ENCODE measurements at places on chromosomes 5 and 9.

DNA sequence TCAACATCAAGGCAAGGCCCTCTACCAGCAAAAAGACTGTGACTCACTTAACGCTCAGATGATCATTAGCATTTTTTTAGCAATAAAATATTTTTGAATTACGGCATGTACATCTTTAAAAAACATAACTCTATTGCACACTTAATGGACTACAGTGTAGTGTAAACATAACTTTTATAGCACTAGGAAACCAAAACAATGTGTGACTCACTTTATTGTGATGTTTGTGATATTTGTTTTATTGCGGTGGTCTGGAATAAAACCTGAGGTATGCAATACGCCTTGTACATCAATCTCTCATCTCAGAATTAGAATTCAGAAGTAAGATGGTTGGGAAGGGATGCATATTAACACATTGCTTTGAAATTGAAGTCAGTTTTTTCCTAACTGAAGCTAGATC, 106.9 kb upstream of the PTCH1 start:
- no peak for DNase-seq

GRCh38 chr9:88169700-88170099, 31.4 kb upstream of the SPATA31C2 start:
- no peak for DNase-seq

DNA sequence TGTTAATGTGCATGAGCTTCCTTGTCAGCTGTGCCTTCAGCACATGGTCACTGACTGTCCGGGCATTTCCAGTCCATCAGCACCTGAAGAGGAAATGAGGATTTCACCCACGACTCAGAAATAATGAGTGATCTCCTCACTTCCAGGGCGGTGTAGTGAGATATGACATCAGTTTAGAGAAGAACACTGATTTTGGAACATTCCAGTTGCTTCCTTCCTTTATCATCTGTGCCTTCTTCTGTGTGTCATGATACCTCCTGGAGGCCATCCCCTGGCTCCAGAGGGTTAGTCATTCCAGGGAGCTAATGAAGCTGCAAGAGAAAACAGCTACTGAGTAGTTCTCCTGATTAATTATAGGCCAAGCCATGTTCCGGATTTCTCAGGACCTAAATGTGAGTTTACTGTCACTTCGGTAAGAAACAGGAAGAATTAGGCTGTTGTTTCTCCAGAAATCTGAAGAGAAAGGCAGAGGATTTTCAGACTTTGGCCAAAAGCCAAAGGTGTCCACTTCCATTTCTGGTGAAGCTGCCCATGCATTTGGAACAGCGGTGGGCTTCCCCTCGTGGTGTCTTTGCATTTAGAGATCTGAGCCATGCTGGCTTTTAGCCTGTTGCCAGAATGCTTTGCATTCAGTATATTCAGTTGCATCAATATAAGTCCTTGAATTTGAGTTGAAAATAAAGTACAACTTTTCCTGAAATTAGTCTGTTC, 161.3 kb upstream of the OTULINL start:
- DNase-seq, result no peak

DNA sequence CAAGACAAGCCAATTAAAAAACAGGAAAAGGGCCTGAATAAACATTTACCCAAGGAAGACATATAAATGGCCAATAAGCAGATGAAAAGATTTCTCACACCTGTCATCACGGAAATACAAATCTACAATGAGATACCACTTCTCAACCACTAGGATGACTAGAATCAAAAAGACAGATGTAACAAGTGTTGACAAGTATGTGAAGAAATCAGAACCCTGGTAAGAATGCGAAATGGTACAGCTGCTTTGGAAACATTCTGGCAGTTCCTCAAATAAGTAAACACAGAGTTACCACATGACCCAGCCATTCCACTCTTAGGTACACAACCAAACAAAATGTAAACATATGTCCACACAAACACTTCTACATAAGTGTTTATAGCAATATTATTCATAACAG, 32.5 kb downstream of the LEAP2 start:
- DNase-seq, result no peak

GRCh38 chr5:109911731-109912130, 222.0 kb downstream of the MAN2A1 start:
- no peak for DNase-seq

- no peak for DNase-seq
These were observed 17.5 kb upstream of the ROPN1L start for GRCh38 chr5:10424124-10424731.

- no peak for DNase-seq
These were observed 93.4 kb downstream of the PIP5K1B start for GRCh38 chr9:68798423-68798822.

DNA sequence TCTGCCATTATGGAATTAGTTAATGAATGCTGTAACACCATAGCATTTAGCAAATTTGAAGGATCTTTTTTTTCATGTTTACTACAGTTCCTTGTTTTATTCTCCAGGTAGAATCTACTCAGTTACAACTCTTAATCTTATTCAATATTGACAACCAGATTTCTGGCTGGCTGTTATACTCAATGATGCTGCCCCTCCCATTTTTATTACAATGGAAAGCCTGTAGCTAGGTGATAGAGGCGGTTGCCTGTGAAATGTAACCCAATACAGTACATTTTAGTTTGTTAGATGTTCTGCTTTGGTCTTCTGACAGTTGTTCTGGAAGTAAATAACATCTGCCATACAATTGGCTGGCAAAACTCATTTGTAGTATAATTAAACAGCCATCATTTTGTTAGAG, 294.2 kb downstream of the DMRTA1 start:
- DNase-seq, result no peak

GRCh38 chr9:88537761-88538091, 2.7 kb downstream of the NXNL2 start:
- no peak for DNase-seq

GRCh38 chr9:99327667-99328066, 105.6 kb downstream of the SEC61B start:
- DNase-seq, result no peak

DNA sequence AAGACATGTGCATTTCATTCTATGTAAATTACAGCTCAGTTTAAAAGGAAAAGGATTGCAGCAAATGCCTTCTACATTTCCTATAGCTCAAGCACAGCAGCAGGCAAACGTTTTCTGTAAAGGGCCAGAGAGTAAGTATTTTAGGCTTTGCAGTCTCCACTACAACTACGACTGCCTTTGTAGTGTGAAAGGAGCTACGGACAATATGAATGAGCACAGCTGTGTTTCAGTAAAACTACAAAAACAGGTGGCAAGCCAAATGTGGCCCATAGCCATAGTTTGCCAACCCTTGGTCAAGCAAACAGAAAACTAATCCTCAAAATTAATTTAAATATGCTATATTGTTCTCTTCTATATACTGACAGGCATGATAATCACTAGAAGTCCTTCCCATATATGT, 7.2 kb downstream of the PTBP3 start:
- no peak for DNase-seq

DNA sequence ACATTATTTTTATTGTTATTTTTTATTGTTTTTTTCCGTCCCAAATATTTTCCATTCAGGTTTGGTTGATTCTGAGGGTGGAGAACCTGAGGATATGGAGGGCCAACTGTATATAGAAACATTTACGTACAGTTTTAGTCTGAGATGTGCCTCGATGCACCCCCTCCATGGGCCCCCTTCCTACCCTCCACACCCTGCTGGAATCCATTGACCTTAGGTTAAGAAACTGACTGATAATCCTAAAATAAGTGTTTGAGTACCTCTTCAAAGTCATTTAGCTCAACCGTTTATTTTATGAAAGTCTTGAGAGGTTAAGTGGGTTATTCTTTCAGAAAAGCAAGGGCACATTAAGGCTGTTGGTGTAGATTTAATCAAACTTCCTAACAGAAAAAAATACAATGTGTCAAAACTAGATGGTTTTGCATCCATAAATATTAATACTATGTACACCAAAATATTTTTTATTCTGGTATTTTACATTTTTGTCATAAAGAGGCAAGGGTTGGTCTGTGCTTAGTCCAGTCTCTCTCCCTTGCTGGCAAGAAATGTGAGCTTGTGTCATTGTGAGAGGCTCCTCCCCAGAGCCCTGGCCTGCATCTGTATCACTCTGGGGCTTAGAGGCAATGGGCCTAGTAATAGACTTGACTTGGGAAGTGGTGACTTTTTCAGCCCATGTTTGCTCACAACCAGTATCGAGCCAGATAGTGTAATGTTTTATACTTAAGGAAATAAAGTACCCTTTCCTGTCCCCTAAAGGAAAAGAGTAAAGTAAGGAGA, 15.7 kb downstream of the MTRR start:
- no peak for DNase-seq

- no peak for DNase-seq
These were observed 33.3 kb upstream of the RAD23B start for GRCh38 chr9:107249665-107250285.

GRCh38 chr9:5452286-5452609, 1.9 kb downstream of the CD274 start:
- no peak for DNase-seq

DNA sequence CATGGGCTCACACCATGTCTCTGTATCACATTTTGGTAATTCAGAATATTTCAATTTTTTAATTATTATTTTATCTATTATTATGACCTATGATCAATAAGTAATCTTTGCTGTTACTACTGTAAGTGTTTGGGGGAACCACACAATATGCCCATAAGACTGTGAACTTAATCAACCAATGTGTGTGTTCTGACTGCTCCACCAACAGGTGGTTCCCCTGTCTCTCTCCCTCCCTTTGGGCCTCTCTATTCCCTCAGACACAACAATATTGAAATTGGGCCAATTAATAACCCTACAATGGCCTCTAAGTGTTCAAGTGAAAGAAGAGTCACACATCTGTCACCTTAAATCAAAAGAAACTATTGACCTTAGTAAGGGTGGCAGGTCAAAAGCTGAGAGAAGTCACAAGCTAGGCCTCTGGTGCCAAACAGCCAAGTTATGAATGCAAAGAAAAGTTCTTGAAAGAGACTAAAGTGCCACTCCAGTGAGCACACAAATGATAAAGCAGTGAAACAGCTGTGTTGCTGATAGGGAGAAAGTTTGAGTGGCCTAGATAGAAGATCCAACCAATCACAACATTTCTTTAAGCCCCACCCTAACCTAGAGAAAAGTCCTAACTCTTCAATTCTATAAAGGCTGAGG, 88.7 kb downstream of the DEPDC1B start:
- DNase-seq, result no peak

DNA sequence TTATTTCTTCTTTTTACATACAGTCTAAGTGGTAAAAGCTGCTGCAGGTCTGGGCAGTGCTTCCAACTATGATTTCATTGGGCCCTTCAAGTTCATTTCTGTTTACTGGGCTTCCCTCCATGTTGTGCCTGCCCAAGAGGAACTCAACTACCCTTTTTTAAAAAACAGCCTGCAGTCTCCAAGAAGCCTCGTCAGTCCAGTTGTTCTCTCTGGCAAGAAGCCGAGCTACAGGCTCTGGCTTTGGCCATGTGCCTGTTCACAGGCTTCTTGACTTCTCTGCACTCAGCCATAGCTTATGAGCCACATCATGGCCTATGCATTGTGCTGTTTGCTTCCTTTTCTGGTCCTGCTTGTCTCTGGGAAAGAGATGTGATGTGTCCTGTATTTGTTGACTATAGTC, 119.7 kb upstream of the PJA2 start:
- no peak for DNase-seq

DNA sequence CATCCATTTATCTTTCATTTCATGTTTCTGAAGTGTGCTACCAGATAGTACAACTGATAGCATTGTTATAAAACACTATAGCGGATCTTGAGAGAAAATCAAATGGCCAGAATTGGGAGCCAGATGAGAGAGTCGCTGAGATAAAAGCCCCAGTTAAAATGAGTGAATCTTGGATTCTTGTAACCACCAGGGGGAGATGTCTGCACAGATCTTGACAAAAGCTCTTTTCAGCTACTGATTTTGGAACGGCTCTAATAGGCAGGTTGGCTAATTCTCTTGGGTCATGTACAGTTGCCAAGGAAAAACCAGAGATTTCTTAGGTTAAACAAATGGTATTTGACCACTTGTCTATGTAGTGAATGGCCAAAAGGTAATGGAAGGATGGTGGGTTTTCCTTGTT, 21.7 kb downstream of the F2RL2 start:
- DNase-seq, result no peak

GRCh38 chr5:112604732-112605630, 132.7 kb upstream of the APC start:
- no peak for DNase-seq

- no peak for DNase-seq
These were observed 25.0 kb upstream of the OCLN start for GRCh38 chr5:69467442-69468225.

DNA sequence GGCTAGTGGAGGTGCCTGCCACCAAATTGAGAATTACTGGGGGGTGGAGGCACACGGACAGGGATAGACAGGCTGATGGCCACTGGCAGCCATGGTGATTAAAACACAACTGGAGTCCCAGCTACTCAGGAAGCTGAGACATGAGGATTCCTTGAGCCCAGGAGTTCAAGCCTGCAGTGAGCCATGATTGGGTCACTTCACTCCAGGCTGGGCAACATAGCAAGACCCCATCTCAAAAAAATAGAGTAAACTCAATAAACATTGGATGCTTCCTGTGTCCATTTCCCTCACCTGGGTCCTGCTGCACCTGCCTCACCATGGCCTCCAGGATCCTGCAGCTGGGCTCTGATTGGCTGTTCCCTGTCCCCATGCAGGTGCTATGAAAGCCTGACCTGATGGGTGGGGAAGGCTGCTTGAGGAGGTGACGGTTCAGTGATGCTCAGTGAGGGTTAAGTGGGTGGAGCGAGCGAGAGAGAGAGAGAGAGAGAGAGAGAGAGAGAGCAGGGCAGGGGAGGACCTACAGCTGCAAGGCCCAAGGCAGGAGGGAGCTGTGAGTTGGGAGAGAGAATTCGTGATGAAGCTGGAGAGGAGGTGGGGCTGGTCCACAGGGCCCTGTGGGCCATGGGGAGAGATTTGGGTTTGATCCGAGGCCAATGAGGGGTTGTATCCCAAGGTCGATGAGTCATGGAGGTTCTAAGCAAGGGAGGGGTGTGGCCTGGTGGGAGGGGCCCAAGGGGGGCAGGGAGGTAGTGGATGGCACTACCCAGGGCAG, 36.7 kb upstream of the FUBP3 start:
- DNase-seq, result no peak

- no peak for DNase-seq
These were observed 352.7 kb downstream of the SPOCK1 start for GRCh38 chr5:137146402-137146890.

DNA sequence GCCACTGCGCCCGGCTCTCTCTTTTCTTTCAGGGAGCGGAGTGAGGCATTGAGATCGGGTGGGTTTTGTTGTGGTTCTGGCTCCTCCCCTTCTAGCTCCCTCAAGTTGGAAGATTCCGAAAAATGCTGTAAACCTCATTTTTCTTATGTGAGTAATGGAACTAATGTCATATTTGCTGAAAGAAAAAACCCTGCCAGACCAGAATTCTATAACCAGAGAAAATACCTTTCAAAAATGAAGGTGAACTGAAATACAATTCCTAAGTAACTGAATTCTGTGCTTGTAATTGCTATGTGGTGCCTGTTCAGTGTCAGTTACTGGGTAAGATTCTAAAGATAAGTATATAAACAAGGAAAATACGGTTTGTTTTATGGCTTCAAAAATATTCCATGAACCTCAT, 30.9 kb upstream of the CDK20 start:
- no peak for DNase-seq

- DNase-seq, result no peak
These were observed 241.8 kb upstream of the MSX2 start for GRCh38 chr5:174482607-174483024.

GRCh38 chr5:140215276-140215675, 40.3 kb downstream of the CYSTM1 start:
- no peak for DNase-seq

GRCh38 chr9:130393681-130394071, 51.1 kb upstream of the ASS1 start:
- no peak for DNase-seq

GRCh38 chr5:153491856-153492255, 1.4 kb downstream of the GRIA1 start:
- no peak for DNase-seq

- no peak for DNase-seq
These were observed 9.5 kb downstream of the INVS start for GRCh38 chr9:100108559-100108958.

Measured in activated CD4-positive, alpha-beta T cell treated with anti-CD3 and anti-CD28 coated beads for 1 hour (primary cell).